Thymus (tissue), 14 donors: ENCODE measurements at places on chromosomes 7 and 10. TPM values are rescaled to one million over a fixed set of nuclear protein-coding genes. Genes with fewer than 3 reads are reported as not detected.

HOGA1 gene
- total RNA-seq: 0.19 TPM

RNF32 gene
- 1.2 TPM for total RNA-seq

OPALIN gene
- total RNA-seq: under 0.01 TPM

HTR5A gene
- 0.85 TPM for total RNA-seq

PNLIP gene
- 0.09 TPM for total RNA-seq

TFEC gene
- 9.1 TPM for total RNA-seq

SPACDR gene
- total RNA-seq: 0.76 TPM
